Esophagus mucosa (tissue), 1 donor: ENCODE measurements at places on chromosomes 3 and 15. TPM values are rescaled to one million over a fixed set of nuclear protein-coding genes. Genes with fewer than 3 reads are reported as not detected.

The AGBL1 gene
- not detected for total RNA-seq

The CCDC54 gene
- total RNA-seq = not detected

The NLGN1 gene
- 0.44 TPM for total RNA-seq

The PLSCR5 gene
- total RNA-seq = not detected
